ENCODE measurements at places on chromosomes 16 and 17.

DNA sequence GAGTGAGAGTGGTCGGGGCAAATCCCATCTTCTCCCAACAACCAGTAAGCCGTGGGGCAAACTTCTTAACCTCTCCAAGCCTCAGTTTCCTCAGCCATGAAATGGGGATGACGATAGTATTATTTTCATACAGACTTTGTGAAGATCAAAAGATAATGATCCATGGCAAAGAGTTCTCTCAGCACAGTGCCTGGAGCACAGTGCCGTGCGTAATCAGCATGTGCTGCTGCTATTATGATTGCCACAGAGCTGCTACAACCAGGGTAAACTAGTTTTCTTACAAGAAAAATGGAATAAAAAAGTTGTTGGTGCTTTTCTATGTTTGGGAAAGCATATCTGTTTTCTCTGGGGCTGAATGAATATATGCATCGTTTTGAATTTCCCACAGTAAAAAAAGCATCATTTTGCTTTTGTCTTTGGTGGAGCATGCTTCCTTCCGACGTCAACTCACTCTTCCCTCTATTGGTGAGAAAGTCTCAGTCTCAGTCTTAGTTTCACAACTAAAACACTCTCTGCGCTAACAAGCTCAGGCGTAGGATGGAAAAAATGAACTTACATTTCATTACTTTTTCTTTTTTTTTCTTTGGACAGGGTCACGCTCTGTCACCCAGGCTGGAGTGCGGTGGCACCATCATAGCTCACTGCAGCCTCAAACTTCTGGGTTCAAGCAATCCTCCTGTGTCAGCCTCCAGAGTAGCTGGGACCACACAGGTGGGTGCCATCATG, 37.2 kb downstream of the CDK5R1 start:
- DNase-seq, result no peak

DNA sequence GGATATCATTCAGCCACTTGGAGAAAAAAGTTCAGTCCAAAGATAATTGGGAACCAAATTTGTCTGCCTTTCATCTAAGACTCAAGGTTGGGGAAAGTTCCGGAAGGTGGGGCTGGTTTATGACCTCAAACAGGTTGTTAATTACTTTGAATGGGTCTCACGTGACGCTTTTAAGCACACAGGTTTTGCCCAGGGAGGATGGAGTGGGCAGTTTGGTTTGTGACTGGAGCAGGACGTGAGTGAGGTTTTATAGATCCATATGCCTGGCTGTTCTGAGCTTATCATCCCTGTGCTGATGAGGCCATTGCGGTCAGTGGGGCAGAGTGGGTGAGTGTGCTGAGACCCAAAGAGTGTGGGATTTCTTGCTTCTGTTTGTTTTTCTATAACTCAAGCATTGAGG, 38.7 kb upstream of the GPRC5B start:
- DNase-seq, result no peak

DNA sequence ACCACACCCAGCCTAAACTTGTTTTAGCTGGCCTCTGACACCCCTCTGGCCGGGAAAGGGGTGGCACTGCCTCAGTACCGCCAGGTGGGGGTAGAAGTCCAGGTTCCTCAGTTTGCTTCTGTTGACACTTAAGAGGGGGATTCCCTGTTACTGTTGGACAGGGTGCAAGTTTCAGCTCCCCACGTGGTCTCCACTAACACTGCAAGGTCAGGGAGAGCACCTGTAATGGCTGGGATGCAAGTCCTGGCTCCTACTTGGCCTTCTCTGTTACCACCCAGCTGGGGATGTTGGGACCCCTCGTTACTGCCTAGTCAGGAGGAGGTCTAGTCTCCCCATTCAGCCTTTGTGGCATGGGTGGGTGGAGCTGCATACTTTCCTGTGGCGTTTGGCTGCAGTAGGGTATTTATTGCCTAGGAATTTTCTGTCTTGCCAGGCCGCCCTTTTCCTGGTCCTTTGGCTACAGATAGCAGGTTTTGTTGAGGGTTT, 10.6 kb upstream of the MFAP4 start:
- DNase-seq, result no peak

- no peak for DNase-seq
Measured at GRCh38 chr16:24524855-24525677, 14.3 kb upstream of the RBBP6 start.

DNA sequence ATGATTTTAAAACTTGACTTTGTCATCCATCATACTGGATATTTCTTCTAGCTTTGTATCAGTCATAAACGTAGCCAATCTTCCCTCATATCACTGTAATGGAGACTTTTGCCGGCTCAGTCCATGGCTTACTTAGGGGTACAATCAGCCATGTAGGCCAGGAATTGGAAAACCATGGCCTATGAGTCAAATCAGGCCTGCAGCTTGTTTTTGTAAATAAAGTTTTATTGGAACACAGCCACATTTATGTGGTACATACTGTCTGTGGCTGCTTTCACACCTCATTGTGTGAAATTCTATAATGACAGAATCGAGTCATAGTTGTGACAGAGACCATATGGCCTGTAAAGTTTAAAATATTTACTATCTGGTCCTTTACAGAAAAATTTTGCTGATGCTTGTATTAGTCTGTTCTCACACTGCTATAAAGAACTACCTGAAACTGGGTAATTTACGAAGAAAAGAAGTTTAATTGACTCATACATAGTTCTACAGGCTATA, 64.5 kb upstream of the CDH13 start:
- no peak for DNase-seq

DNA sequence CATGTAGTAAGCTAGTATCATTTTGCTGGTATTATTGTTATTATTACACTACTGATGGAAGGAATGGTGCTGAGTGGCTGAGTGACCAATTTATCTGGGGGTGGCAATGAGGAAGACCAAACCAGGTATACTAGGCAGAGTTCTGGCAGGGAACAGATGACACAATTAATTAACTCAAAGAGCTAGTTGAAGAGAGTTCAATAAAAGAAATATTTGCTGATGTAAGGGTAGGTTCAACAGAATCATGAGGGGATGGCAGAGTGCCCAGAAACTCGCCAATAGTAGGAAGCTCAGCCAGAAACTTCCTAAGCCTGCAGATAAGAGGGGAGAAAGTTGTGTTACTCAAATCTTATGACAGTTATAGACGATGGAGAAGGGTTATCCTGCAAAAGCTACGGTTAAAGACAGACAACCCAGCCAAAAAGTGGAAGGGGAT, 352.5 kb downstream of the KCNJ2 start:
- DNase-seq, result no peak

GRCh38 chr16:27103954-27104353, 37.2 kb downstream of the C16orf82 start:
- no peak for DNase-seq

GRCh38 chr16:87033541-87034300, 283.5 kb downstream of the C16orf95 start:
- DNase-seq, result no peak

- no peak for DNase-seq
Measured at GRCh38 chr16:56419740-56420548, 5.4 kb downstream of the AMFR start.

- DNase-seq, result no peak
Measured at GRCh38 chr17:47895347-47895855, 635 bp upstream of the SP2 start.

DNA sequence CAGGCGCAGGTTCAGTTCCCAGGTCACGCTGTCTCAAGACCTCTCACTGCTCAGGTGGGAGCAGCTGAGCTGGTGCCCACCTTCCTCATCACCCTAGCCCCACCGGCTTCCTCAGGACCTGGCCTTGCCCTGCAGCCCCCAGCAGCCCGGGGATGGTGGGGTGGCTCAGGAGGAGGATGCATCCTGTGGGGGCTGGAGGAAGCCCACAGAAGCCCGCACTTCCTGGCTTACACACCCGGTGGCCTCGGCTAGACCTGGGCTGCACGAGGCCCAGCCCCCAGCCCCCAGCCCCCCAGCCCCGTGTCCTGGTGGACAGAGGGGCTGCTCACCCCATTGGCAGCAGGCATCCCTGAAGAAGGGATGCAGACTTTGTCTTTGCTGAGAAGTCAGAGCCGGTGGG, 43.4 kb downstream of the BAHCC1 start:
- no peak for DNase-seq

DNA sequence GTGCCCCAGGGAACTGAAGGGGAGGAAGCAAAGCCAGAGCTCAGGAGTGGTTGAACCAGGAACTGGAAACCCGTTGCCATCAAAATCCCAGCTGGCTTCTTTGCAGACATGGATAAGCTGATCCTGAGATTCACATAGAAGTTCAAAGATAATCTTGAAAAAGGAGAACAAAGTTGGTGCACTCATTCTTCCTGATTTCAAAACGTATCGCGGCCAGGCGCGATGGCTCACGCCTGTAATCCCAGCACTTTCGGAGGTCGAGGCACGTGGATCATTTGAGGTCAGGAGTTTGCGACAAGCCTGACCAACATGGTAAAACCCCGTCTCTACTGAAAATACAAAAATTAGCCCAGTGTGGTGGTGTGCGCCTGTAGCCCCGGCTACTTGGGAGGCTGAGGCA, 7.1 kb downstream of the RAP1GAP2 start:
- no peak for DNase-seq

All from frontal cortex (tissue), 4 donors.